ENCODE measurements at places on chromosomes 4 and X. TPM values are rescaled to one million over a fixed set of nuclear protein-coding genes. Genes with fewer than 3 reads are reported as not detected.
A peak's percentile ranks its signal among the peaks of the same experiment; 100 is the strongest.

- no peaks in the 10 kb centered on the region for H3K27me3 ChIP-seq
- H3K36me3 ChIP-seq = peaks cover 23% of the 10 kb centered on the region
Measured at GRCh38 chr4:48727666-48728459, 52.2 kb downstream of the FRYL start.

- H3K27me3 ChIP-seq = no peaks in the 10 kb centered on the region
- no peaks in the 10 kb centered on the region for H3K36me3 ChIP-seq
- no peak overlapping the region for H3K4me3 ChIP-seq
- H3K4me1 ChIP-seq = no peaks in the 10 kb centered on the region
- no peak for DNase-seq
Measured at GRCh38 chr4:187577941-187578480, 417.6 kb upstream of the ZFP42 start.

GRCh38 chr4:19748519-19749479, 502.9 kb upstream of the SLIT2 start:
- H3K27ac ChIP-seq = no peak overlapping the region
- H3K4me3 ChIP-seq = no peak overlapping the region
- no peaks in the 10 kb centered on the region for H3K4me1 ChIP-seq
- no peaks in the 10 kb centered on the region for H3K36me3 ChIP-seq
- H3K27me3 ChIP-seq = no peaks in the 10 kb centered on the region

- DNase-seq = peak; percentile 2
- H3K4me1 ChIP-seq = no peaks in the 10 kb centered on the region
- no peaks in the 10 kb centered on the region for H3K36me3 ChIP-seq
- H3K4me3 ChIP-seq = no peak overlapping the region
- H3K27ac ChIP-seq = no peak overlapping the region
Measured at GRCh38 chr4:188930822-188931221, 791.6 kb downstream of the TRIML1 start.

DNA sequence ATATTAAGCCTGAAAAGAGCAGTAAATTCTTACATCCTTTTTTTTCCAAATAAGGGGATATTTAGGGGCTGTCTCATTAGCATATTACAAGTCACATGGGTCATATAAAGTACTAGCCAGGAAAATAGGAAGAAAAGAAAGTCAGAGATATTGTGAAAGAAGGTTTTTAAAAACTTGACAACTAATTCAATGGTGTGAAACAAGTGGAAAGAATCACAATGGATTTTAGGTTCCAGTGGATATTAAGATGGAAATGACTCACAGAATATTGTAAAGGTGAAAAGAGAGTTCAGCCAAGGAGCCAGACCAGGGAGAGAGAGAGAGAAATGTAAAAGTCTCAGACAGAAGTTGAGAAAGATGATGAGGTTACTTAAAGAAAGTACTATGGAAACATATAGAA, 297.2 kb downstream of the IQCM start:
- H3K4me3 ChIP-seq = no peak overlapping the region
- no peaks in the 10 kb centered on the region for H3K27me3 ChIP-seq
- no peaks in the 10 kb centered on the region for H3K4me1 ChIP-seq
- no peaks in the 10 kb centered on the region for H3K36me3 ChIP-seq
- H3K27ac ChIP-seq = no peak overlapping the region
- DNase-seq = no peak

- no peaks in the 10 kb centered on the region for H3K27me3 ChIP-seq
- H3K27ac ChIP-seq = no peak overlapping the region
- DNase-seq = no peak
- H3K4me1 ChIP-seq = no peaks in the 10 kb centered on the region
- no peak overlapping the region for H3K4me3 ChIP-seq
- no peaks in the 10 kb centered on the region for H3K36me3 ChIP-seq
Measured at GRCh38 chr4:156137679-156138473, 184.2 kb upstream of the CTSO start.

DNA sequence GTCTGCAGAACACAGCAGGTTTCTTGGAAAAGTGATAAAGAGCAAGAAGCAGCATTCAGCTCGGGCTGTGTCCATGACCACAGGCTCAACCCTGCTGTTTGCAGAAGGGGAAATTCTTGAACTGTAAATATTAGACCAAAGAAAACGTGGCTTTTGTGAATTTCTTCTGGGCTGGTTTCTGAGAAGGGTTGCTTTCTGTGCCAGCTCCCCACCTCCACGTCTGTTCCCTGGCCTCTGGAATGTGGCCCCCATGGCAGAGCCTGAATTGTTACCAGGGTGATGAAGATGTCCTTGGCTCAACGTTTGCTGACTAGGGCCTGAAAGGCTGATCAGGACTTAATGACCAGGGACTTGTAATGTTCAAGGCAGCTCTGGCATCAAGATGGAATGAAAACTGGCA, 116.0 kb downstream of the CPEB2 start:
- H3K4me1 ChIP-seq = peaks cover 9% of the 10 kb centered on the region
- H3K36me3 ChIP-seq = peaks cover 6% of the 10 kb centered on the region
- H3K27me3 ChIP-seq = peaks cover 21% of the 10 kb centered on the region
- no peak overlapping the region for H3K4me3 ChIP-seq
- no peak for DNase-seq

- no peak for DNase-seq
- H3K27ac ChIP-seq = no peak overlapping the region
- H3K36me3 ChIP-seq = no peaks in the 10 kb centered on the region
- H3K27me3 ChIP-seq = no peaks in the 10 kb centered on the region
Measured at GRCh38 chr4:187370918-187371317, 624.7 kb upstream of the ZFP42 start.

GRCh38 chr4:55444827-55445226, 49.1 kb downstream of the TMEM165 start:
- H3K4me1 ChIP-seq = peaks cover 13% of the 10 kb centered on the region
- H3K27me3 ChIP-seq = no peaks in the 10 kb centered on the region
- H3K4me3 ChIP-seq = no peak overlapping the region
- DNase-seq = peak; percentile 11

DNA sequence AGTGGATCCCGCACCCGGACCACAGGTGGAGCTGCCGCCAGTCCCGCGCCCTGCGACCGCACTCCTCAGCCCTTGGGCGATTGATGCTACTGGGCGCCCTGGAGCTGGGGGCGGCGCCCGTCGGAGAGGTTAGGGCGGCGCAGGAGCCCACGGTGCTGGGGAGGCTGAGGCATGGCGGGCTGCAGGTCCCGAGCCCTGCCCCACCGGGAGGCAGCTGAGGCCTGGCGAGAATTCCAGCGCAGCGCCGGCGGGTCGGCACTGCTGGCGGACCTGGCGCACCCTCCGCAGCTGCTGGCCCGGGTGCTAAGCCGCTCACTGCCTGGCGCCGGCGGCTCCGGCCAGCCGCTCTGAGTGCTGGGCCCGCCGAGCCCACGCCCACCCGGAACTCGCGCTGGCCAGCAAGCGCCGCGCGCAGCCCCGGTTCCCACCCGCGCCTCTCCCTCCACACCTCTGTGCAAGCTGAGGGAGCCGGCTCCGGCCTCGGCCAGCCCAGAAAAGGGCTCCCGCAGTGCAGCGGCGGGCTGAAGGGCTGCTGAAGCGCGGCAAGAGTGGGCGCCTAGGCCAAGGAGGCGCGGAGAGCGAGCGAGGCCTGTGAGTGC, 1256.5 kb downstream of the STIM2 start:
- no peaks in the 10 kb centered on the region for H3K4me1 ChIP-seq
- H3K36me3 ChIP-seq = no peaks in the 10 kb centered on the region
- no peaks in the 10 kb centered on the region for H3K27me3 ChIP-seq
- no peak overlapping the region for H3K27ac ChIP-seq
- no peak overlapping the region for H3K4me3 ChIP-seq

GRCh38 chrX:14030174-14030530, 460 bp upstream of the GEMIN8 start:
- H3K27ac ChIP-seq = peak overlapping the region; percentile 97
- no peak for DNase-seq
- H3K27me3 ChIP-seq = peaks cover 3% of the 10 kb centered on the region

DNA sequence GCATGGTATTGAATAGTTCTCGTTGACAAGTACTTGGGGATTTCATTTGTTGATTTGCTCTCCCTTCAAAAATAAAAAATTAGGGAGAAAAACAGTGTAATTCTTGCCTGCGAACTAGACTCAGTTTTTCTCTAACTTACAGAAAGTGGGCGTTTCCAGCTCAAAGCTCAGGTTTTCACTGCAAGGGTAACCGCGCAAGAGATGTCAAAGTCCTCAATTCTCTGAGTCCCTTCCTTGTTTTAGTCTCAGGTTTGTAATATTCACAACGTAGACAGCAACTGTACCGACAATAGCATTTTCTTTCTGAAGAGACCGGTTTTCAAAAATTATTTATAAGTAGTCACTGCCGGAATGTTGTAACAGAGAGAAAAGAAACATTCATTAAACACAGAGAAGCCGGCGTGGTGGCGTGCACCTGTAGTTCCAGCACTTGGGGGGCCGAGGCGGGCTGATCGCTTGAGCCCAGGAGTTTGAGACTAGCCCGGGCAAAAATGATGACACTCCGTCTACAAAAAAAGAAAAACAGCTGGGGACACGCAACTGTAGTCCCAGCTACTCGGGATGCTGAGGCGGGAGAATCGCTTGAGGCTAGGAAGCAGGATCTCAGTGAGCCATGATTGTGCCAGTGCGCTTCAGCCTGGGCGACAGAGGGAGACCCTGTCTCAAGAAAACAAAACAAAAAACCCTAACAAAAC, 774 bp downstream of the ZCCHC4 start:
- H3K27me3 ChIP-seq = no peaks in the 10 kb centered on the region
- peak; percentile 17 for DNase-seq
- H3K4me1 ChIP-seq = peaks cover 33% of the 10 kb centered on the region
- H3K27ac ChIP-seq = peak overlapping the region; percentile 94

- no peaks in the 10 kb centered on the region for H3K4me1 ChIP-seq
- H3K27me3 ChIP-seq = no peaks in the 10 kb centered on the region
- H3K36me3 ChIP-seq = no peaks in the 10 kb centered on the region
- H3K27ac ChIP-seq = no peak overlapping the region
- H3K4me3 ChIP-seq = no peak overlapping the region
Measured at GRCh38 chrX:131305926-131306325, 16.8 kb upstream of the IGSF1 start.

DNA sequence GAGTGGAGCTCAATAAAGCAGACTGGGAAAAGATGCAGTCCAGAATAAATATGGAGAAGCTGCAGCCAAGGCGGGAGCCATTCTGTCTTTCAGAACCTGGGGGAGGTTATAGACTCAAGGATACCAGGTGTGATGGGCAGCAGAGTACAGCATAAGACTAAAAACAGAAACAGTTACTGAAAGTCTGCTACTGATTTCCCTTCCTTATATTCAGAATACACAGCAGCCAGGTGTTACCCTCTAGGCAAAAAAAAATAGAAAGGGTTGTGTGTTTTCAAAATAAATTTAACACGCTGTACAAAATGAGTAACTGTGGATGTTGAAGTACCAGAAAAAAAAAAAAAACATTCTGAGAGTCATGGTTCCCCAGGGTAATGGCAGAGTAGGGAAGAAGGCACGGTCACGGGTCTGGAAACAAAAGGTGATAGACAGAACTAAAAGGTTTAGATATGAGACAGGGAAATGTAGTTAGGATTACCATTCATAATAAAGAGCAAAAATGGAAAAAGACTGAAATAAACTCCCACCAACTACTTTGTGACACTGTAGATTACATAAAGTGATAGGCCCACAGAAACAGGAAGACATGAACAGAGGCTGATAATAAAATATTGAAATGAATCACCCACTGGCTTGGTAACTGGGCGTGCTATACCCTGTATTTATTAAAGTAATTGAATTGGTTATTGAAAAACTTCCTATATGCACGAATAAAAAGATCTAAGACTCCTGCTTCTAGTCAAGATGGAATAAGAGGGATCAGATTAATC, 10.8 kb upstream of the HHIP start:
- H3K4me1 ChIP-seq = no peaks in the 10 kb centered on the region
- no peak overlapping the region for H3K27ac ChIP-seq
- H3K27me3 ChIP-seq = peaks cover 2% of the 10 kb centered on the region

DNA sequence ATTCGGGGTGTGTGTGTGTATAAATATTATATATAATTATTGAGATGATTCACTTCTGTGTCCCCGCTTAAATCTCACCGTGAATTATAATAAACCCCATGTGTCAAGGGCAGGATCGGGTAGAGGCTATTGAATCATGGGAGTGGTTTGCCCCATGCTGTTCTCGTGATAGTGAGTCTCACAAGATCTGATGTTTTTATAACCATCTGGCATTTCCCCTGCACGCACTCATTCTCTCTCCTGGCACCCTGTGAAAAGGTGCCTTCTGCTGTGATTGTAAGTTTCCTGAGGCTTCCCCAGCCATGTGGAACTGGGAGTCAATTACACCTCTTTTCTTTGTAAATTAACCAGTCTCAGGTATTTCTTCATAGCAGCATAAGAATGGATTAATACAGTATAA, 851.4 kb upstream of the AGA start:
- H3K4me1 ChIP-seq = no peaks in the 10 kb centered on the region
- no peak overlapping the region for H3K4me3 ChIP-seq
- DNase-seq = no peak
- no peaks in the 10 kb centered on the region for H3K36me3 ChIP-seq

DNA sequence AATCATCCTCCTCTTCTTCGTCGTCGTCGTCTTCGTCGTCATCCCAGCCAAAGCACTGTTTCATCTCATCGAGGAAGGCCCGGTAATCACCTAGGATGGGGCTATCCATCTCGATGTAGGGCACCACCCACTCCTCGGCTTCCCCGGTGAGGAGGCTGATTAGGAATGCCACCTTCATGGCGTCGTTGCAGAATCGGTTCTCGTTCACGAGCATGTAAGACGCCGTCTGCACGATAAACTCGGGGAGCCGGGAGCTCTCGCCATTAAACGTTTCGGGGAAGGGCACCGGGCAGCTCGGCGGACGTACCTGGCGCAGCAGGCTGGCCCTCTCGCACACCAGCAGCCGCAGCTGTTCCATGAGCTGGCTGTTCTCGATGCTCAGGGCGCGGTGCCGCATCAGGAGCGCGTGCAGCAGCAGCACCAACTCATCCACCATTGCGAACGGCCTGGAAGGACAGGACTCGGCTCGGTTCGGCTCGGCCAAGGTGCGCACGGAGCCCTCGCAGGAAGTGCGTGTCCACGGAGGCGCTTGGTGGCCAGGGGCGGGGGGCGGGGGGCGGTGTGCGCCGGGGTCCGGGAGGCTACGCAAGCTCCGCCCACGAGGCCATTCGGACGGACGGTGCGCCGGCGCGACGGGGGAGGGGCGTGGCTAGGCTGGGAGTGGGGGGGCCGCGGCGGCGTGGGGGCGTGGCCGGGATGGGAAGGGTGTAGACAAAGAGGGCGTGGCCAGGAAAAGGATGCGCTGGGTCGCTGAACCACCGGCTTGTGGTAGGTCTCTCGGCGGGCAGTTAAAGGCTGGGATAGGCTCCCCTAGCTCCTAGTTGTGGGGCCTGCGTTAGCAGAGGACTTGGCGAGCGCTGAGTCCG, at the start of gene LDOC1:
LDOC1 (minus strand) TSS at position 544 of the 866 bp plus-strand sequence; CDS start at position 436, 108 bp downstream.
- peak; percentile 66 for DNase-seq
- H3K27me3 ChIP-seq = peaks cover 2% of the 10 kb centered on the region
- H3K36me3 ChIP-seq = no peaks in the 10 kb centered on the region

Gene POU4F2
- total RNA-seq = not detected

Gene MAGEA8
- total RNA-seq = not detected

Gene WWC2
- total RNA-seq = 1.9 TPM

Gene L1CAM
- total RNA-seq = 2.2 TPM

Gene ARHGEF38
- total RNA-seq = not detected

Gene TEX13D
- total RNA-seq = 0.23 TPM

Gene STARD8
- total RNA-seq = 0.38 TPM

Gene GNRHR
- not detected for total RNA-seq

Gene PPP4R3C
- total RNA-seq = not detected

Gene RBM46
- total RNA-seq = not detected

All from activated CD8-positive, alpha-beta T cell treated with anti-CD3 and anti-CD28 coated beads for 36 hours (primary cell).